ENCODE measurements at places on chromosomes 5 and 9. TPM values are rescaled to one million over a fixed set of nuclear protein-coding genes. Genes with fewer than 3 reads are reported as not detected.

The PCDHB3 gene
- total RNA-seq, result 0.43 TPM

The SLCO6A1 gene
- under 0.01 TPM for total RNA-seq

The ORM2 gene
- not detected for total RNA-seq

The ENHO gene
- total RNA-seq, result not detected

The ABO gene
- total RNA-seq, result not detected

The PAIP1 gene
- 91.2 TPM for total RNA-seq

The LCN15 gene
- not detected for total RNA-seq

The PCDHB16 gene
- under 0.01 TPM for total RNA-seq

The SLC34A3 gene
- total RNA-seq, result under 0.01 TPM

The NTNG2 gene
- total RNA-seq, result 1.9 TPM

The PCDHGA2 gene
- total RNA-seq, result 2.6 TPM
